Activated CD8-positive, alpha-beta memory T cell treated with anti-CD3 and anti-CD28 coated beads for 24 hours (primary cell): ENCODE measurements at places on chromosomes 6 and 20.
A peak's percentile ranks its signal among the peaks of the same experiment; 100 is the strongest.

- no peak for DNase-seq
Measured at GRCh38 chr6:145271040-145271439, 464.3 kb downstream of the EPM2A start.

DNA sequence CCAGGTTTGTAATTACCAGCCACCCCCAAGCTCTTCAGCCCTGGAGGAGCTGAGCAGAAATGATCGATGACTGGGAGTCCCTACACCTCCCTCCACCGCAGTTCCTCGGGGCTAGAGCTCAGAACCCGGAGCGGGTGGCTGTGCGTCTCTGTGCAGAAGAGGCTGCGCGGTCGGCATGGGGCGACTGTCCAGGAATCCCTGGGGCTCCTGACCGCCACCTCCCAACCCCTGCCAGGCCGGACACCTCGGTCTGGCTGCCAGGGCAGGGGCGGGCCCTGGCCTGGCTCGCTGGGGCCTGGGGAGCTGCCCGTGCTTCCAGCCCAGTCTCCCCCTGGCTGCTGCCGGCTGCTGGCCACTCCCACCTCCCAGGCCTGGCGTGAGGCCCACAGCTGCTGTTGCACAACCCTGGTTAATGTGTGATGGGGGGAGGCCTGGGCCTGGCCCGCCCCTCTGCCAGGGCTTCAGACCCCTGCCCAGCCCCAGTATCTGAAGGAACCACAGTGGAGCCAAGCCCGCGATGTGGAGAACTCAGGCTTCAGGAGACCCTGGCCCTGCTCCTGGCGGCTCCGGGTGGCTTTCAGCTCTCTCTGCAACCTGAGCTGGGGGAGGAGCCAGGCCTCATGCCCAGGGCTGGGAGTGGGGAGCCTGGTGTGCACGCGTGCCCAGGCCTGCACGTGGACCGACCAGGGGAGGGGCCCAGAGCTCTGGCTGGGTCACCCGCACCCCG lies 1.2 kb downstream of the SLC2A4RG start:
- peak; percentile 73 for DNase-seq

- no peak for DNase-seq
Measured at GRCh38 chr6:148497257-148497656, 154.6 kb downstream of the SASH1 start.

GRCh38 chr6:141475259-141475658 lies 657.5 kb upstream of the GJE1 start:
- no peak for DNase-seq

- no peak for DNase-seq
Measured at GRCh38 chr6:90383196-90383822, 86.7 kb upstream of the BACH2 start.

DNA sequence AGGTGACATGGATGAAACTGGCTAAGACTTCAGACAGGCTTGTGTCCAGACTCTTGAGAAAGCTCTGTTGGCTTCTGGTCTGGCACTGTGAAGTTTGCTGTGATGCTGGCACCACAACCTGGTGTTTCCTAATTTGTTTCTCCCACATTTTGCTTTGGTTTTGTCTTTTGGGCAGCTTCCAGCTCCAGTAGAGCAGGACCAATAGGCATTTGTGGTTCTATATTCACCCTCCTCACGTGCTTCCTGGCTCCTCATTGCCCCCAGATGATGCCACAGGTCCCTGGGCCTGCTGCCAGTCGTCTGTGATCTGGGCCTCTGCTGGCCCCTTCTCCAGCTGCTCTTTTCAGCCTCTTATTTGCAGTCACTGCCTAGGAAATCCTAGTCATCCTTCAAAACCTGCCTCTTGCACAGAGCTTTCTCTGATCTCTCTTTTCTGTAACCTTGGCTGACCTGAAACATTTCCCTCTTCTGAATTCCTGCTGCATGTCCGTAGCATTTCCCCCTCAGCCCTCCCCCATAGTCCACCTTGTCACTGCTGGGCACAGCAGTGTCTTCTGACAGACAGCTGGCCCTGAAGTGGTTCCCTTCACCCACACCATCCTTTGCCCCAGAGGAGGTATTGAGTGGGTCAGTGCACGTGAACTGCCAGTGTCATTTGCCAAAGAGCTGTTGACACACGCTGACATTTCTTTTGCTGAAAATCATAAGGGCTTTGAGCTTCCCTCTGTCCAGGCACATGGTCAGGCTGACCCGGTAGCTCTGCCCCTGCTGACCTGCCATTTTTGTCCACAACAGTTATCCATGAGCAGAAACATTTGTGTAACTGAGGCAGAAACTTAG lies 63.0 kb downstream of the PTPN1 start:
- peak; percentile 33 for DNase-seq

GRCh38 chr20:33863440-33864323 lies 52.5 kb downstream of the CHMP4B start:
- DNase-seq, result no peak
